ENCODE measurements at places on chromosomes 13 and 19.

GRCh38 chr13:46983881-46984280, 87.0 kb upstream of the HTR2A start:
- no peak for DNase-seq

DNA sequence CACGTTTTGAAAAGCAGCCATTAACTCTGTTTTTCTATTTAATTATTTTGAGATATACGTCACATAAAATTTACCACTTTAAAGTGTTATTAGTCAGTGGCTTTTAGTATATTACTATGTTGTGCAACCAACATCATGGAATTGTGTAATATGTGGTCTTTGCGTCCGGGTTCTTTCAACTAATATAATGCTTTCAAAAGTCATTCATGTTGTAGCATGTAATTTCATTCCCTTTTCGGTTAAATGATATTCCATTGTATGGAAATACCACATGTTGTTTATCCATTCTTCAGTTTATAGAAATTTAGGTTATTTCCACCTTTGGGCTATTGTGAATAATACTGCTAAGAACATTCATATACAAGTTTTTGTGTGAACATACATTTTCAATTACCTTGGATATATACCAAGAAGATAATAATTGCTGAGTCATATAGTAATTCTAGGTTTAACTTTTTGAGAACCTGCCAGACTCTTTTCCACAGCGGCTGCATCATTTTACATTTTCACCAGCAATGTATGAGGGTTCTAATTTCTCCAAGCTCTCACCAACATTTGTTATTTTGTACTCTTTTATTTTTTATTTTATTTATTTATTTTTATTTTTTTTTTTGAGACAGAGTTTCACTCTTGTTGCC, 28.1 kb upstream of the CLDN10 start:
- no peak for DNase-seq

DNA sequence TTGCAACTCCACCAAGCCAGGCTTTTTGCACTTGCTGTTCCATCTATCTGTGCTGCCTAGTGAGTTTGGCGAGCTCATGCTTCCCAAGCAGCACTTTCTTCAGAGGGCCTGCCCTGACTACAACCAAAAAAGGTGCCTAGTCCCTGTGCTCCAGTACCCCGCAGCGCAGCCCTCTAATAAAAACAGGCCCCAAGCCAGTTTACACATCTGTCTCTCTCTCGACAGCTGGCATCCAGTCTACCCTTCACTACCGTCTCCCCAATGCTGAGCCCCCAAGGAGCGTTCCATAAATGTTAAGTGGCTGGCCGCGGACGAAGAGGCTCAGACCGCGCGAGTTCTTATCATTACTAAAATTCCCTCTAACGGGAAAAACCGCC, 512 bp downstream of the MED4 start:
- no peak for DNase-seq

- peak; percentile 87 for DNase-seq
Observed at GRCh38 chr13:25901460-25902376, 150.1 kb downstream of the SHISA2 start.

GRCh38 chr19:5832061-5832460, 7.4 kb downstream of the FUT6 start:
- DNase-seq = no peak

DNA sequence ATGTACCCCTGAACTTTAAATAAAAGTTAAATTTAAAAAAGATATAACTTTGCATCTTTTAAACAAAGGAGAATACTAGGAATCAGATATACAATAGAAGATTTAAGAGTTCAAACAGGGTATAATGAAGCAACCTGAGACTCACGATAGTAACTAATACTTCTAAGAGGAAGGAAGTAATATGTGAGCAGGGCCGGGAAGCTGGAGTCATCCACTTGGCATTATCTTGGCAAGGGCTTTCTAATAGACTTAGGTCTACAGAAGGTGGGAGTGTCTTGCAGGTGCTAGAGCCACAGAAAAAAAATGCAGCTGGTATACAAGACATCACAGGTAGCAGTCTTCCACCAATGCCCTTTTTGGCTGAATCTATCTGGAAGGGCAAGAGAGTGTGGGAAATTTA, 231.9 kb downstream of the KCTD12 start:
- DNase-seq = no peak

DNA sequence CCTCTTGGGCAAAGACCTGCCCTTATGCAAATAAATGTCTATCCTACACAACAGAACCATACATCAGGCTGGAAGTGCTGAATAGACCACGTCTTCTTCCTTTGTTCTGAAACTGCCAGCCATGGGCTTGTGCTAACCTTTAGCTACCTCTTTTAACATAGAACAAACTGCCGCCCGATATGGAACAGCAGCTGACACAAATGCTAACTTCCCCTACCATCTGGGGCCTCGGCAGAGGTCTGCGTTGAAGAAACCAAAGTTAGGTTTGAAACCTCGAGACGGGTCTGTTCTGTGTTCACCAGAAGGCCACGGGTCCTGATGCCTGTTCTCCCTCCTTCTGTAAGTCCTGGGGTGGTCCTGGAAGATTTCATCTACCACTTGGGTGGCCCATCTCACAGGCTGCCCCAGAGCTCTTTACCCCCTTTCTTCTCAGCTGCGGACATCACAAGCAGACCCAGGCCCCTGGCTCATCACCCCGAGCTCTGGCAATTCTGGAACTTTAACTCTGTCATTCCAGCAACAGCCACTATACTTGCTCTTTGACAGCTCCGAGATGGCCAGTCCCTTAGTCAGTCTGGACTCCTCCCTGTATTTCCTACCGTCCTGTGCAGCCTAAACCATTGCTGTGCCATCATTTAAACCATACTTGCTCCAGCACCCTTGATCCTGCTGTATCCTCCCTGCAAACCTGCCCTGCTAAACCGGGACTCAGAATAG, 146.7 kb downstream of the USP12 start:
- DNase-seq = no peak

DNA sequence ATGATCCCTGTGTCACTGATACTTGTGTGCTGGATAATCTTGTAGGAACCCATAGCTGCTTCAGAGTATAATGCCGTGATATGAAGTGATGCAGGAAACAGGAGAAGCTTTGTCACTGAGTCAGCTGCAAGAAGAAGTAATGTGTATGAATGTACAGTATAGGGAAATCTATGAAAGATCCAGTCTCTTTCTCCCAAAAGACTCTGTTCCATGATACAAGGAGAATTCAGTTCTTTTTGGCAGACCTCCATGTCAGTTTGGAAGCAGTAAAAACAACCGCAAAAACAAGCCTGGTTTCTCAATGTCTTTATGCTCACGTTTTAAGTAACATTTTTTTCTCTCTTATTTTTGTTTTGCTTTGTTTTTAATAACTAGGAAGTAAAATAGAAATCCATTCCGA, 33.9 kb downstream of the PCDH17 start:
- DNase-seq = no peak

DNA sequence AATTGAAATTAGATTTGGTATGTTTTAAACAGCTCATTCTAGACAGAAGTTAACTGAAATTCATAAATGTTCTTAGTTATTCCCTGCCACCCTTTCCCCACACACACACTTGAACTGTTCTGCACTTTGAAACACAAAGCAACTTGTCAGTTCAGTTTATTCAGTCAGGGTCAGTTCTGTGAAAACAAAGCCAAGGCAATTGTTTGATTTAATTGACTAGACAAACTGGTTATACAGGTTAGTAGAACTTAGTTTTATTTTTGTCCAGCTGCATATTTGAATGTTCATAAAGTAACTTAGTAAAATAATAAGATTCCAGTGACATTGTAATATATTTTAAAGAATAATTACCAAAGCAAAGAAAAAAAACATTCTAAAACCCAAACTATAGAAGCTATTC, 98.3 kb upstream of the KLF5 start:
- DNase-seq = no peak

GRCh38 chr13:112391746-112392145, 15.6 kb downstream of the SPACA7 start:
- no peak for DNase-seq

DNA sequence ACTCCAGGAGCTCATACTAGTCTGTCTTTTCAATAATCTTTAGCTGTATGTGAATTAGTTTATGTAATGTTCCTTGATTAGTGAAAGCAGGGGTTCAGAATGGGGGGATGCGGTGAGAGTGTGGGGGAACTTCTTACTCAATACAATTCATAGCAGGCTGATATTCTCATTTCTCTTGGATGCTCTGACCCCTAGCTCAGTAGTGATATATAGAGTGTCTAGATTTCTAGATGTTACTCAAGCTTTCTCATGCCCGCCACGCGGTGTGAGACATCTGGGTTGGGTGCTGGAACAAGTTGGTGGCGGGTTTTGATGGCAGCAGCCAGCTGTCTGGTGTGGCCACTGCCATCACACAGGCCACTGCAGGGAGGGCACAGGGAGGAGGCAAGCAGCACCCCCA, 39.3 kb upstream of the FLT1 start:
- DNase-seq = no peak

GRCh38 chr13:31051999-31052398, 109.7 kb downstream of the HSPH1 start:
- no peak for DNase-seq

DNA sequence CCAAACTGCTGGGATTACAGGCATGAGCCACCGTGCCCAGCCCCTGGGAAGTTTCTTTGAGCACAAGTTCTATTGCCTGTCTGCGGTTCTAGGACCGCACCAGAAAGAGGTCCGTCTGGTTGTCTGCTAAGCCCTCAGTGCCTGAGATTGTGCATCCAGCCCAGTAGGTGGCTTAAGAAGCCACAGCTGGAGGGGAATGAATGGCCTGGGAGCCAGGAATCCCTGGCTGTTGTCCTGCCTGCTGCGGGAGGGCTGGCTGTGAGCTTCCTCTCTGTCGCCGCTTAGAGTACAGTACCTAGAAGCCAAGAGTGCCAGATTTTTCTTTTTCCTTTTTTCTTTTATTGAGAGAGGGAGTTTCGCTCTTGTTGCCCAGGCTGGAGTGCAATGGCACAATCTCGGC, 4.2 kb upstream of the TYK2 start:
- DNase-seq = no peak

- no peak for DNase-seq
Observed at GRCh38 chr13:63855457-63856118, 2439.9 kb upstream of the PCDH20 start.

DNA sequence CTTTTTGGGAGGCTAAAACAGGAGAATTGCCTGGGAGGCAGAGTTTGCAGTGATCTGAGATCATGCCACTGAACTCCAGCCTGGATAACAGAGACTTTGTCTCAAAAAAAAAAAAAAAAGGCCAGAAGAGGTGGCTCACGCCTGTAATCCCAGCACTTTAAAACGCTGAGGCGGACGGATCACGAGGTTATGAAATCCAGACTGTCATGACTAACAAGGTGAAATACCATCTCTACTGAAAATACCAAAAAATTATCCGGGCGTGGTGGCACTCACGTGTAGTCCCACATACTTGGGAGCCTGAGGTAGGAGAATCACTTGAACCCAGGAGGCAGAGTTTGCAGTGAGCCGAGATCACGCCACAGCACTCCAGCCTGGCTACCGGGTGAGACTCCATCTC, 39.9 kb downstream of the ZNF611 start:
- no peak for DNase-seq

DNA sequence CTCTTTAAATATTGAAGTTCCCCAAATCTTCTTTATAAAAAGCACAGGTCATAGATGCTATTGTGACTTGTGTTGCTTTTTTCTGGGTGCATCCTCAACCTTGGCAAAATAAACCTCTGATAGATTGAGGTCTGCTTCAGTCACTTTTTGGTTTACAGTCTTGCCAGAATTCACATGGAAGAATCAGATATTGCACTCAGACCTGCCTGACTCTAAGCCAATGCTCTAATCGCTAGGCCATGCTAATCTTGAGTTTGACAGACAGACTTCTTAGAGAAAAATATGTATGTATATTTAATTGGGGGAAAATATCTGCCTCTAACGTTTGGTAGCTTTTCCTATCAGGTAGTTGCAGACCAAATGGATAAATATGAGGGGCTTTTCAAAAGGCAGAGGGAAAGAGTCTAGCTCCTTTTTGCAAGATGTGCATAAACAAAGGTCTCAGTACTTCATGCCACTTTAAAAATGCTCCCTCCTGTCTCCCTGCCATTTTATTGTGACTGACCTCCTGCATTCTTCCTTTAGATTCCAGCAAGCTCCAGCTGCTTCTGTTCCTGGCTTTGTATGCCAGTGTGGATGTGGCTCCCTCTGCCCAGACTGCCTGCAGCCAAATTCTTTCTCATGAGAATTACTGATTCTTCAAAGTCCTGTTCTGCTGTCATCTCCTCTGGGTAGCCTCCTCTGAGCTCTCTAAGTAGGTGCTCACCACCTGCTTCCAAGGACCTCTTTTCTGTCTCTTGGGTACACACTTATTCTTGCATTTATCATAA, 42.4 kb upstream of the RFC3 start:
- DNase-seq = no peak

GRCh38 chr13:112627161-112627560, 39.2 kb upstream of the TUBGCP3 start:
- no peak for DNase-seq

DNA sequence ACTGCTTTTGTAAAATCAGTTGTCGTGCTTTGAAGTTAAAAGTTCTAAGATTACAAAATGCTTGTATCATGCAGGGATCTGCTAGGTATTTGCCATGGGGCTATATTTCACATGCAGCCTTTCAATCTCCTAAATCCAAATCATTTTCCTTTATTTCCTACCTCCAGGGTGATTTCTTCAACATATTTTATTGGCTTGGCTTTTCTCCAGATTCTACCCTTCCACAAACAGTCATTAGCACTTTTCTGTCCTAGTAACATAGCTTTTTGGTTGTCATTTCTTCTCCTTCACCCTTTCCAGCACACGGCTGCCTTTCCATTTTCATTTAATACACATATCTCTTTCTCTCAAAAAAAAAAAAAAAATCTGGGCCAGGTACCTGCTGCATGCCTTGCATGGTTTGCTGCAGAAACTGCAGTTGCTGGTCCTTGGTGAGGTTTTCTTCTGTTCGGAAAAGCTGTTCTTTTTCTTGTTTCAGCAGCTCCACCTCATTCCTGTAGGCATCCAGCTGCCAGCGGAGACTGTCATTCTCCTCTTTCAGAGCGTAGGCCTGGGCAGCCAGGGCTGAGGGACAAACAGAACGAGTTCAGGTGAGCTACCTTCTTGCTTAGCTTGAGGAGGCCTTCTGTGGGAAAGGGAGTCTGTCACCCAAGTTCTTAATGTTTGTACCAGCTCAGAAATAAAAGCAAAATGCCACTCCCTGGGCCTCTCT, 274.7 kb downstream of the DNAJC15 start:
- DNase-seq = no peak

- no peak for DNase-seq
Observed at GRCh38 chr13:31090961-31091624, 70.6 kb downstream of the HSPH1 start.

DNA sequence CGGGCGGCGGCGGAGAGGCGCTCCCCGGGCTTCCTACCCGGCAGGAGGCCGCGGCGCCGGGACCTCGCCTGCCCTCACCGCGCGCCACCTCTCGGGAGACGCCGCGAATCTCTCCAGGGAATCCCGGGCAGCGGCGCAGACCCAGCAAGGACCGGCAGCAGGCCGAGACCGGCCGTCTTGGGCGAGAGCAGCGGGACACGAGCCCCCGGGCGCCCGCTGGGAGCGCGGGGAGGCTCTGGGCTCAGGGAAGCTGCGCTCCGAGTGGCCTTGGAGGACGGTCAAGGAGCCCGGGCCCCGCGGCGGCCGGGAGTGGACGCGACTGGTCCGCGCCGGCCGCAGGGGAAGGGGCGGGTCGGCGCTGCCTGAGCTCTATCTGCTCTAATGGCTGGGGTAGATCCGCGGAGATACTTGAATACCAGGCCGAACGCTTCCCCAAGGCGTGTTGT, 14.7 kb downstream of the CDX2 start:
- DNase-seq = no peak

Data from CD4-positive, alpha-beta T cell treated with Interleukin-17A for 1 hour (primary cell).